ENCODE measurements at places on chromosomes 2 and 18.

DNA sequence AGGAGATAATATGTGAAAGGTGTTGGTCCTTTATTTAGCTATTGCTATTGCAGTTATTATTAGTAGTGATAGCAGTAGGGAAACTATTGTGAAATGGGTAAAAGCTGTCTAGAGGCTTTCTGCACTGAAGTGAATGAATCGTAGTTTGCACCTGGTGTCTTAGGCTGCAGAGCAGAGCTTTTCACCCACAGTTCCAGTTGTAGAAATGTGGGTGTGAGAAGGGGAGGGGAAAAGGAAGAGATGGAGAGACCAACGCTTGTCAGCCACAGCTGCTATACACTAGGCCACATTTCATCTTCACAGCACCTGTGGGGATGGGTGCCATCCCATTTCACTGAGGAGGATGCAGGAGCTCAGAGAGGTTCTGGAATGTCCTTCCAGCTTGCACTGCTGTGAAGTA lies 50.0 kb downstream of the TRPM8 start:
- no peaks in the 10 kb centered on the region for H3K36me3 ChIP-seq
- H3K4me1 ChIP-seq = no peaks in the 10 kb centered on the region
- DNase-seq = no peak
- no peaks in the 10 kb centered on the region for H3K27me3 ChIP-seq
- H3K27ac ChIP-seq = no peak overlapping the region

DNA sequence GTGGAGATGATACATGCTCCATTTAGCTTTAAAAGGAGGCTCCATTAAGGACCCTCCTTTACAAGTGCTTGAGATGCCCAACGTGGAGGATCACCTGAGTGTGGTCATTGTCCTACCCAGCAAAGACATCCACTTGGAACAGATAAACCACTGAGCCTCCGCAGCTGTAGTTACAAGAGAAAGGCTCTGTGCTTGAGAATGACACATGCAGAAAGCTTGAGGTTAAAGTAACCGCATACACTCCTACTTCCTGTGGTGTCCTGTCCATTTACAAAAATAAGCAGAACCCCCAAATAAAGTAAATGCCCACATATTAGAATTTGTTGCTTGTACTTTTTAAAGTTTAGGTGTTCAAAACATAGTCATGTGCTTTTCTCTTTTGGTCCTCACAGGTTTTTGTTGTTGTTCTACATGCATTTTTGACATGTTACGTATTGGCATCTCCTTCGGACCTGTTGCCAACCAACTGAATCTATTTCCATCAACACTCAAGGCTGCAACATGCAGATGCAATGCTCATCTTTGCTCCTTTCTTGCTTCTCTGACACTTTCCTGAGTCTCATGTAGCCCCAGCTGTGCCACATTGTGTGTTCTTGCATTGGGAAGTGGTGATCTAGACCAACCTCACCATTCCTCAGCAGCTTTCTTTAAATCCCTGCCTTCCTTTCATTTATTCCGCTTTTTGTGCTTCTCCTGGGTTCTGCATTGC lies 56.0 kb downstream of the SERPINB7 start:
- DNase-seq = peak; percentile 84
- H3K36me3 ChIP-seq = no peaks in the 10 kb centered on the region
- peak overlapping the region; percentile 49 for H3K27ac ChIP-seq
- H3K4me3 ChIP-seq = no peak overlapping the region

DNA sequence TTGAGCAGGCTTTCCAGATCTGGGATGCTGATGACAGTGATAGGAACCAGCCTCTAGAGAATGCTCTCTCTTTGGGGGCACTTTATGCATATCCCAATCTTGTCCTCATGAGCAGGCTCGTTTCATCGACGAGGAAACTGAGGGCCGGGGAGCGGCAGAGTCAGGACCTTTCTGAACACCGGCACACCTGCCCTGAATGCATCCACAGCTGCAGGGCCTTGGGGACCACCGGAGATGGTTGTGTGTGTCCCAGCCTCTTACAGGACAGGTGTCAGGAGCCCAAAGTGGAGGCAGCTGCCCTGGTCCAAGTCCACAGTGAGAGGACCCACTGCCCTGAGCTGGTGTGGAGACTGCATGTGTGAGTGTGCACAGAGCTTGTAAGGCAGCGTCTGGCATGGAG lies 47.6 kb upstream of the FAHD2A start:
- H3K4me1 ChIP-seq = peaks cover 6% of the 10 kb centered on the region
- no peaks in the 10 kb centered on the region for H3K36me3 ChIP-seq
- H3K27ac ChIP-seq = no peak overlapping the region
- H3K4me3 ChIP-seq = no peak overlapping the region
- DNase-seq = no peak
- no peaks in the 10 kb centered on the region for H3K27me3 ChIP-seq

- DNase-seq = peak; percentile 100
- no peaks in the 10 kb centered on the region for H3K27me3 ChIP-seq
- H3K4me3 ChIP-seq = peak overlapping the region; percentile 31
- peaks cover 17% of the 10 kb centered on the region for H3K36me3 ChIP-seq
Observed at GRCh38 chr2:238438856-238439849, 12.4 kb downstream of the ASB1 start.

GRCh38 chr2:145020694-145021093 lies 500.8 kb upstream of the ZEB2 start:
- H3K36me3 ChIP-seq = no peaks in the 10 kb centered on the region
- H3K27me3 ChIP-seq = no peaks in the 10 kb centered on the region
- peaks cover 14% of the 10 kb centered on the region for H3K4me1 ChIP-seq
- DNase-seq = no peak
- no peak overlapping the region for H3K27ac ChIP-seq

DNA sequence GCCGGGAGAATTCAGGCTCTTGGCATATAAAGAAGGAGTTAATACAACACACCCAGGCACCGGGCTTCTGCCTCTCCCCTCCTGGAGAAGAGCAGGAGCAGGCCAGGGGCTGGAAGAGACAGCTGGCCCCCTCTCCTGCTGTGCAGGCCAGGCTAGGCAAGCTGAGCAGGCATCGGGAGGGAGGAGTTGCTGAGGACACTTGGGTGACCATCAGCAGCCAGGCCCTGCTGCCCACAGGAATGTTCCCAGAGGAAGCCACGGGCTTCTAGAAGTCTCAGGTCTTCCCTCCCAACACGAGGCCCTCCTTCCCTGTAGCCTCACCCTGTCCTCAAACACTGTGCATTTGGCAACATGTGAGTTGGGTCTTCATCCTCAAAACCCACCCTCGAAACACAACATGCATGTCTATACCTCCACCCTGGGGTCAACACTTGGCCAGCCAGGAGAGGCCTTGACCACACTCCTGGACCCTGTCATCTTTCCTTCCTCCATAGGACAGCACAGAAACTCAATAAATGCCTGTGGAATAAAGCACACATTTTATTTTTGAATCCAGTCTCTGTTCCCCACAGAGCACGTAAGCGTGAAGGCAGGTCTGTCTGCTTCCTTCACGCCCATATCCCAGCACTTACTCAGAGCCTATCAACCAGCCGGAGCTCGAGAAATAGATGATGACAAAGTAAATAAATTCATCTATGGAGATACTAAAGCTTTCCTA lies 433.8 kb upstream of the ID2 start:
- no peaks in the 10 kb centered on the region for H3K36me3 ChIP-seq
- no peak overlapping the region for H3K27ac ChIP-seq
- DNase-seq = no peak
- H3K4me1 ChIP-seq = no peaks in the 10 kb centered on the region
- H3K4me3 ChIP-seq = no peak overlapping the region
- H3K27me3 ChIP-seq = no peaks in the 10 kb centered on the region

Measured in astrocyte (in vitro differentiated cells and primary cell).